ENCODE measurements at places on chromosomes 1 and 21. TPM values are rescaled to one million over a fixed set of nuclear protein-coding genes. Genes with fewer than 3 reads are reported as not detected.
A peak's percentile ranks its signal among the peaks of the same experiment; 100 is the strongest.

GRCh38 chr1:217524787-217525520, 105.9 kb downstream of the GPATCH2 start:
- no peak for DNase-seq

- DNase-seq = no peak
Observed at GRCh38 chr1:221204055-221204833, 325.0 kb downstream of the HLX start.

DNA sequence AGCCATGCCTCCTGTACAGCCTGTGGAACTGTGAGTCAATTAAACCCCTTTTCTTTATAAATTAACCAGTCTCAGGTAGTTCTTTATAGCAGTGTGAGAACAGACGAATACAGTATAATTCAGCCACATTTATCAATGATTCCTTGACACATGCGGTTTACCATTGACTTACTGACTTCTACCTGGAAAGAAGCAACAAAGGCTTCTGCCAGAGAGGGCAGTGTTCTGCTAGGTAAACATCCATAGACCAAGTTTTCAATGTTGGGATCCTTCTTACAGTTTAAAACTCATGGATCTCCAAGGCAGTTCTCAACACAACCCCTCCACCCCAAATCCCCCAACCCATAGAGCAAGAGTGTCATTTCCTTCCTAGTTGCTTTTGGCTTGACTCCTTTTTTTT, 150.6 kb downstream of the ZNF648 start:
- DNase-seq = no peak

DNA sequence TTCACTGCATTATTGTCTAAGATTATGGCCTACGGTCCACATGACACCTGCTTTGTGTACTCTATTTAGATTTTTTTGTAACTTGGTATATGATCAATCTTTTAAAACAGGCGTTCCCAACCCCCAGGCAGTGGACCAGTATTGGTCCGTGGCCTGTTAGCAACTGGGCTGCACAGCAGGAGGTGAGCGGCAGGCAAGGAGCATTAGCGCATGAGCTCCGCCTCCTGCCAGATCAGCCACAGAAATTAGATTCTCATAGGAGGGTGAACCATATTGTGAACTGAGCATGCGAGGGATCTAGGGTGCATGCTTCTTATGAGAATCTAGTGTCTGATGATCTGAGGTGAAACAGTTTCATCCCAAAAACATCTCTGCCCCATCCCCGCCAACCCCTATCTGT, 228.4 kb upstream of the NR5A2 start:
- no peak for DNase-seq

DNA sequence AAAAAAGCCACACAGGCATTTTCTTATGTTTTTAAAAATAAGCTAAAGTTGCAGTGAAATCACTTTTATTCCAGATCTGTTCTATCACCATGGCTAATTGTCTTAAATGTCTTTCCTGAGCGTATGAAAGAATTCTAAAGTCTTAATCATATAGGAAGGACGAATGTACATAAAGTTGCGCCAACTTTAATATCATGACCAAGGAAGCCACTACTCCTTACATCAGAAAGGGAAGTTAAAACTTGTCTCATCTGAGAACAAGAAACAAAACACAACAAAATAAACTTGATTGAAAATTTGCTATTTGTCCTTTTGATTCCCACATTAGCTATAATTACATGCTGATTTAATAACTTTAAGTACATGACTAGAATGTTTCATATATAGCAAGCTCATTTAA, 26.5 kb downstream of the CNIH4 start:
- DNase-seq = no peak

GRCh38 chr1:38061883-38062328, 15.3 kb upstream of the POU3F1 start:
- DNase-seq = no peak

- DNase-seq = peak; percentile 60
Observed at GRCh38 chr1:179082333-179082998, 596 bp downstream of the TOR3A start.

DNA sequence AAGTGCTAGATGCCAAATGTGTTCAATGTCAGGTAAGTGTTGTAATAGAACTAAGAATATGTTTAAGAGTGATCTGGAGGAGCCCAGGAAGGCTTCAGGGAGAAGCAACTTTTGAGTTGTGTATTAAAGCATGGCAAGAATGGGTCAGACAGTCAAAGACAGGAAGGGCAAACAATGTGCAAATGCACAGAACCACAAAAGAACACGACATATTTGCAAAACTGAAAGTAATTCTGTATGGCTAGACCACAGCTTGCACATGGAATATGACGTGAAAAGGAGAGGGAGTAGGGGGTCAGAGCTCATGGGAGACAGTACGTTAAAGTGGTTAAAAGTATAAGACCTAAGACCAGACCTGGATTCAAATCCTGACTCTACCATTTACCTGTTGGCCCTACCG, 7.1 kb upstream of the SORT1 start:
- no peak for DNase-seq

GRCh38 chr21:44718571-44718970, 7.2 kb upstream of the TSPEAR start:
- DNase-seq = peak; percentile 41

DNA sequence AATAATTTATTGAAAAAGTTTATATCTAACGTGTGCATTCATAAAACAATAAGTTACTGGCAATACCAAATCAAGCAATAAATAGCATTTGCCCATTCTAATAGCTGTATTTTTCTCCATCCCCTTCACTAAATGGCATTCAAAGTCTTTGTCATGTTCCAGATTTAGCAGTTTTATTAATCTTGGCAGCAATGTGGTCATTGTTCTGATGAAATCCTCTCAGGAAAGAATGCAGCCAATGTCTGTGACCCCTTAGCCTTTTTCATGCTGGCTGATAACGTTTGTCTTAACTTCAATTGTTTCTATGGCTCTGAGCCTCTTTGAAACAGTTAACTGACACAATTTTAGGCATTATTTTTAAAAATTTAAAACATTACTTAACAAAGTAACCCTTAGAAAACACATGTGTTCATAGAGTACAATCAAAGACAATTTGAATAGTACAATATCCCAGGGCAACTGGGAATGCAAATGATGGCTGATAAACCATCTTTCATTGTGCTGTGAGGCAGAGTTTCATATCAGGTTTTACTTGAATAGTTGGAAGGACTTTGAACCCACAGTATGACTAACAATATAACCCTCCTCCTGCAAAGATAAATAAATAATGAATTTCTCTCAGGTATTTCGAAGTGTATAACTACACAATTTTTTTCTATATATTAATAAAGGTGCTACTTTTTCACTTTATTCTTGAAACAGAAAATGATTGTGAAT, 217.5 kb downstream of the LRRIQ3 start:
- DNase-seq = no peak

GRCh38 chr1:51727366-51727765, 110.5 kb downstream of the OSBPL9 start:
- DNase-seq = no peak

- DNase-seq = no peak
Observed at GRCh38 chr21:44392916-44393315, 39.5 kb downstream of the TRPM2 start.

- DNase-seq = no peak
Observed at GRCh38 chr1:42176902-42177519, 12.5 kb upstream of the GUCA2A start.

- DNase-seq = no peak
Observed at GRCh38 chr1:162327144-162327787, 49.4 kb downstream of the SPATA46 start.

DNA sequence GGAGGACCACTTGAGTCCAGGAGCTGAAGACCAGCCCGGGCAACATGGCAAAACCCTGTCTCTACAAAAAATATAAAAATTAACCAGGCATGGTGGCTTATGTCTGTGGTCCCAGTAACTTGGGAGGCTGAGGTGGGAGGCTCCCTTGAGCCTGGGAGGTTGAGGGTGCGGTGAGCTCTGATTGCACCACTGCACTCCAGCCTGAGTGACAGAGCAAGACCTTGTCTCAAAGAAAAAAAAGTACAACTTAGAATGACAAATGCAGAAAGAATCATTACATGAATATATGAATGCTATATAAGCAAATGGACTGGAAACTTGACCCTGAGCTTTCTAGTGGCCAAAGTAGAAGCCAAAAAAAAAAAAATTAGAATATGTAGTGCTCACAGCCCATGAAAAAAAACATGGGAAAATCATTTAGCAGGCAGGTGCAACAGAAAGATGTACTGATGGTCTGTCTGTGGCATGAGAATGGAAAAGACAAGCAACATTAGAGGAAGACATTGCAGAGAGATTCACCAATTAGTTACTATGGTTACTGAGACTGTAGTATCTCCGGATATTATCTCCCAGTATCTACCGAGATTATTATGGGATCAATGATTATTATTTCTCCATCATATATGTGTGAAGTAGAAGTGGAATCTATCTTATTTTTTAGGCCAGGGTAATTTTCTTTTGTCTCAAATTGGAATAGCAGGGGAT, 19.2 kb downstream of the ELAPOR1 start:
- no peak for DNase-seq

- no peak for DNase-seq
Observed at GRCh38 chr1:78527706-78528105, 36.9 kb downstream of the PTGFR start.

DNA sequence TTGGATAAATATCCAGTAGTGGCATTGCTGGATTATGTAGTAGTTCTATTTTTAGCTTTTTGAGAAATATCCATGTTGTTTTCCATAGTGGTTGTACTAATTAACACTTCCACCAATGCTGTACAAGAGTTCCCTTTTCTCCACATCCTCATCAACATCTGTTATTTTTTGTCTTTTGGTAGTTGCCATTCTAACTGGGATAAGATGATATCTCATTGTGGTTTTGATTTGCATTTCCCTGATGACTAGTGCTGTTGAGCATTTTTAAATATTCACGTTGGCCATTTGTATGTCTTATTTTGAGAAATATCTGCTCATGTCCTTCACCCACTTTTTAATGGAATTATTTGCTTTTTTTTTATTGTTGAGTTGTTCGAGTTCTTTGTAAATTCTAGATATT, 183.9 kb downstream of the PTPRU start:
- DNase-seq = no peak

GRCh38 chr1:64116537-64116936, 86.9 kb upstream of the UBE2U start:
- no peak for DNase-seq

- no peak for DNase-seq
Observed at GRCh38 chr1:44526295-44527073, 121.4 kb downstream of the RNF220 start.

DNA sequence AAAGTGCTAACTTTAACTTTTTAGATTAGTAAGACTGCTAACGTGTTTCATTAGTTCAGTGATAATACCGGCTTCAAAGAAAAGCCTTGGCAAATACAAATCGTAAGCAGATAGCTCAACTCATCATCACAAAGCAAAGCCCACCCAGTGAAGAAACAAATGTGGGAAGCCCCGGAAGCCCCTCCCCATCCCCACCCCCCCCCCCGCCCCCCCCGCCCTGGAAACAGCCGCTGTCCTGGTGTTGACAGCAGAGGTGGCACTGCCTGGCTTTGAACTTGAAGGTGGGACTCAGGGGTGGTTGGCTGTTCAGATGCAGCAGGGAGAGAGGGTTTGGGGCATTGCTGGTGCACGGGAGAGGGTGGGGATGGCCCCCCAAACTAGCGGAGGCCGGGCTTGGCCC, 14.1 kb downstream of the PDXK start:
- DNase-seq = no peak

DNA sequence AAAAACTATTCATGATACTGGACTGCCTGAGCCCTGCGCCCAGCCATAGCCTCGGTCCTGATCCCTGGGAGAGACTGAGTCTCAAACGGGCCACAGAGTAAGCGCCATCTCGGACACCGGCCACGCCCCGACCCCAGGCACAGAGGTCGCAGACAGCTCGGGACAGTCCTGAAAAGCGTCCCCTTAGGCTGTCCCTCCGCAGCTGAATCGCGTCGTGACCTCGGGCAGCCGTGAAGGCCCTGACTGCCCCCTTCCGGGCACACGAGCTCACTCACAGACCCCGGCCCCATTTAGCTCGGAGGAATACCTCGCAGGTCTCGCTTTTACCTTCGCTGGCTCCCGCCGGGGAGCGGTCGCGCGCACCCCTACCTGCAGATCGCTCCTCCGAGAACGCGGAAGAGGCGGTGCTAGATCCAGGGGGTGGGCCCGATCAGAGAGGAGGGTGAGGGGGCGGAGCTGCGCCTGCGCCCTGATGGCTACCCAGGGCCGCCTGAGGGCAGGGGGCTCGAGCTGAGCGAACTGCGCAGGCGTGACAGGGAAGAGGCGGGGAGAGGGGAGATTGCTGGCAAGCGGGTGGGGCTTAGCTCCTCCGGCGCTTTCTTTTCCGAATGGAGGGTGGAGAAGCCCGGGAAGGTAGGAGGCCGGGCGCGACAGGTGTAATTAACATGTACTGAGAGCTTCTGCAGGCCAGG, at the start of gene MKNK1:
MKNK1 (minus strand) TSS at position 411 of the 692 bp plus-strand sequence. CDS start 20,941 bp downstream, outside the sequence.
- DNase-seq = peak; percentile 100

DNA sequence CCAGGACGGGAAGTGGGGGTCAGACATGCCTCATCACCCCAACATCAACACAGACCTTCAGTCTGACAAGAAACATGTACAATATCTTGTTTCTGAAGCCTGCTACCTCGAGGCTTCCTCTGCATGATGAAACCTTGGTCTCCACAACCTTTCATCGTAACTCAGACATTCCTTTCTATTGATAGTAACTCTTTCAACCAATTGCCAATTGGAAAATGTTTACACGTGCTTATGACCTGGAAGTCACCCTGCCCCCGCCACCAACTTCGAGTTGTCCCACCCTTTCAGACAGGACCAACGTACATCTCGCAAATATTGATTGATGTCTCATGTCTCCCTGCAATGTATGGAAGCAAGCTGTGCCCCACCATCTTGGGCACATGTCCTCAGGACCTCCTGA, 159.5 kb downstream of the ETS2 start:
- no peak for DNase-seq

DNA sequence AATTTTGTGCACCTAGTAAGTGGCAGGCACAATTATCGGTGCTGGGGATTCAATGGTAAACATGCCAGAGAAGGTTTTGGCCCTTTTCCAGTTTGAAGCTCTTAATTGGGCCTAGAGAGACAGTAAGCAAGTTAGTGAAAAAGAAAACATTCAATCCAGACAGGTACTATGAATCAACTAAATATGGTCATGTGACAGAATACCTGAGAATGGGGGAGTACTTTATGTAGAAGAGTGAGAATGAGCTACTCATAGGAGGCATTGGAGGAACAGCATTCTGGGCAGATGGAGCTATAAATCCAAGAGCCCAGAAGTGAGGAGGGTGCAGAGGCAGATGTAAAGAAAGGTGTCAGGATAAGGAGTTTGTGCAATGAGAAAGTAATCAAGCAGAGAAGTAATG, 1017.9 kb downstream of the ADGRL2 start:
- no peak for DNase-seq

LCE2C gene
- not detected for total RNA-seq

LEFTY1 gene
- 0.39 TPM for total RNA-seq

TNFRSF8 gene
- total RNA-seq = 4.7 TPM

CCDC30 gene
- total RNA-seq = 2.3 TPM

PADI3 gene
- total RNA-seq = not detected

GBP6 gene
- total RNA-seq = not detected

SELL gene
- total RNA-seq = 11.4 TPM

AMY1B gene
- not detected for total RNA-seq
